NCI-H2081 treated with DMSO at 0.1 percent for 48 hours (cell line): ENCODE measurements at places on chromosomes 16 and 17.

DNA sequence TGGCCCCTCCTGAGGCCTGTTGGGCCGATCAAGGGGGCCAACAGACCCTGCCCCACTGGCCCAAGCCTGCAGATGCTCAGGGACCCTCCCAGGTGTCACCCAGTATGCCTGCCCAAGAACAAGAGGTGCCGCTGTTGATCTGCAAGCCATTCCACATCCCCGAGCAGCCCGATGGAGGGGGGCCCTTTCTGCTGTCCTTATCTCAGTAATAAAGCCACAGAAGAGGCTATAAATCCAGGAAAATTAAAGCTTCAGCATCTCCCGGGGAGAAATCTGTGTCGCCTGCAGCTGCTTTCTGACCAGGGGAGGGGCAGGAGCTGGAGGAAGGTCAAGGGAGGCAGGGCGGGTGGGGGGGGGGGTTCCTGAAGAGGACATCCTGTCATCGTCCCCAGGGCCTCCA lies 11.7 kb upstream of the CACNA1H start:
- no peak for DNase-seq

DNA sequence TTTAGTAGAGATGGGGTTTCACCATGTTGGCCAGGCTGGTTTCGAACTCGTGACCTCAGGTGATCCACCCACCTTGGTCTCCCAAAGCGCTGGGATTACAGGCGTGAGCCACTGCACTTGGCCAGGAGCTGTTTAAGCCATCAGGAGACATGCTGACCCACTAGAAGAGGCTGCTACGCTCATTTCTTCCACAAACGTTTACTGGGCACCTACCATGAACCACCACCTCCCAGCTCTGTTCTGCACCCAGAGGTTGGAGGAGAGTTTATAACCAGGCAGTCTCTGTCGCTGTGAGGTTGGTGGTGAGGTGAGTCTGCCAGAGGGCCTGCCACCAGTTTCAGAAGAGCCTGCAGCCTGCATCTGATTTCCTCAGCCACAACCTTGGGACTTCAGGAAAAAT lies 51.8 kb downstream of the SF3B3 start:
- DNase-seq, result no peak

DNA sequence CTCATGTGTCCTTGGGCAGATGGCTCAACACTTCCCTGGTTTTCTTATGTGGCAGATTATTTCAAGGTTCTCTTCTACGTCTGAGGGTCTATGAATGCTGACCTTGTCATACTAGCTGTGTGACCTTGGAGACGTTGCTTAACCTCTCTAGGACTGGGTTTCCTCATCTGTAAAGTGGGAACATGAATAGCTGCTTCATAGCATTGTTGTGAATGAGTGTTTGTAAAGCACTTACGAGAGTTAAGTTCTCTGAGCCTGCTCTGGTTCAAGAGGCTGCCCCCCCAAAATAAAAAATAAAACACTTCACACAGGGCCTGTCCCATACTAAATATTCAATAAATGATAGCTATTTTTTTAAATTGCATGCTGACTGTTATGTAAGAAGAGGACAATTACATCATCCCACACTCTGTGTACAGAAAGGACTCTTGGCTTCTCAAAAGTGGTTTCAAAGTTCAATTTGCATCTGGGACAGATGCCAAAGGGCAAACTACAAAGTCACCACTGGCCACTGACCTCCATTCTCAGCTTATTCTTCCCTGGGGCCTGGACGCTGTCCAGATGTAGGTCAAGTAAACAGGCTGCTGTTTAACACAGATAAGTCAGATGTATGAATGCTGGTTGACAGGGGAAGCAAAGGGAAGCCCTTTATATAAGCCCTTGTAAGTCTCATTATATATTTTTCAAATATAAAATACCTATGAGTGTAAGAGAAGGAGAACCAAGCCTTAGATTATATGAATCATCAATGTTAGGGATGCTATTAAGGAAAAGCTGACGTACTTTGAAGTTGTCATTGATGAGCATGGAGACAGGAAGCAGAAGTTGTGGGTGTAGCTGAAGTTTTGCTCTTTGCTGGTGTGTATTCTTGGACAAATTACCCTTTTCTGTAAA lies 15.4 kb upstream of the NDEL1 start:
- no peak for DNase-seq

GRCh38 chr17:14775731-14776492 lies 475.0 kb downstream of the HS3ST3B1 start:
- DNase-seq, result no peak

DNA sequence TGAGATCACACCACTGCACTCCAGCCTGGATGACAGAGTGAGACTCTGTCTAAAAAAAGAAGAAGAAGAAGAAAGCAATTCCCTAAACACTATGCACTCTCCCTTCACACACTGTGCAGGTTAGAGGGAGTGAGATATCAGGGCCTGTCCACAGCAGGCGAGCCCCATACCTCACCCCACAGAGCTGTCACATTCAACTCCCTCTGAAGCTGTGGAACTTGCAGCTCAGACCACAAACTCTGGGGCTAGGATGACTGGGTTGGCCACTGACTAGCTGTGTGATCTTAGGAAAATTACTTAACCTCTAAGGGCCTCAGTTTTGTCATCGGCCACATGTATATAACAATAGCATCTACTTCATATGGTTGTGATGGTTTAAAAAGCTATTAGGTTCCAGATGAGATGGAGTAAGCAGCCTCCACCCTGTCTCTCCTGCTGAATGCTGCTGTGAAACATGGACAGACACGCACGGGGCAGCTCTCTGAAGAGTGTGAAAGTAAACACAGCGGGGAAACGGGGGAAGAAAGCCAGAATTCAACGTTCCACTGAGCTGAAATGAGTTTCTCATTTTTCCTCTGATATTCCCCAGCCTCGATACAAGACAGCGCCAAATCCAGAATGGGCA lies 13.6 kb upstream of the PYY start:
- no peak for DNase-seq

- DNase-seq, result no peak
Observed at GRCh38 chr16:81140930-81141780, 45.0 kb upstream of the GCSH start.

DNA sequence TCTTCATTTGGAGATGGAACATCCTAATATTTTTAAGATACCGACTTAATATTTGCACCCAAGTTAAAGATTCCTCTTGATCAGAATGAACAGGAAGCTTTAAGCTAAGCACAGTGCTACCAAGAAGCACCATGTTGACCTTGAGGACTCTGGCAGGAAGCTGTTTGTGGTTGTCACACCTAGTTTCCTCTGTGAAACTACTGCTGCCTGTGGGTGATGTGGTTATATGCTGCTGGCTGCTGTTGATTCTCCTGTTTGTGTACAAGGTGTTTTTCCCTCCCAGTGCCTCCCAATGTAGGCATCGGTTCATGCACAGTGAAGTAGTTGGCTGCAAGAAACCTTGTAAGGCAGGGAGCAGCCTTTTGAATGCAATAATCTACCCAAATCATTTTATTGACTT lies 23.4 kb downstream of the RBL2 start:
- DNase-seq, result no peak

DNA sequence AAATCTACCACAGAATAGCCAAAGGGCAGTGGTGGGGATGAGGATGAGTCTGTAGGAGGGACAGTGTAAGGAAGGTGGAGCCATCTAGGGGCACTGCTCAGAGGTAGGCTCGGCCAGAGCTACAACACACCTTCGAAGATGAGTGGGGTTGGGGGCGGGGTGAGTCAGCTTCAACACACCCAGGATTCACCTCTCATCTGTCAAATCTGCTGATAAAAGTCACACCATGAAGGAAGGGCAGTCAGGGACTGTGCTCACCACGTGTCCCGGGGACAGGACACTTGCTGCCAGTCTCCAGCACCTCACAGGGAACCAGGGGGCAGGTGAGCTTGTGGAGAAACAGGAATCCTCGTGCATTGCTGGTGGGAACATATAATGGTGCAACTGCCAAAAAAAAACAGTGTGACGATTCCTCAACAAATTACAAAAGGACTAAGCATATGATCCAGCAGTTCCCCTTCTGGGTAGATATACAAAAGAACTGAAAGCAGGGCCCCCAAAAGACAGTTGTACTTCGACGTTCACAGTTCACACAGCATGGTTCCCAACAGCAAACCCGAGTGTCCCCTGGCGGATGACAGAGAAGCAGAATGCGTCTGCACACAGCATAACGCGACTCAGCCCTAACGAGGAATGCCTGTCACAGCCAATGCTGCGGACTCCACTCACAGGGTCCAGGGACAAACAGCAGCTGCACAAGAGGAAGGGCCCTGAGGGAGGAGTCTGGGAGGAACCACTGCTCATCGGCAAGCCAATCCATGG lies 133.1 kb downstream of the ANKRD11 start:
- DNase-seq, result no peak

GRCh38 chr16:7748522-7748921 lies 415.9 kb downstream of the RBFOX1 start:
- no peak for DNase-seq

GRCh38 chr16:57244767-57245471 lies at the start of gene ARL2BP:
ARL2BP (plus strand) TSS chr16:57245259; CDS start chr16:57245368, 109 bp downstream.
- DNase-seq, result peak; percentile 50

GRCh38 chr17:72472106-72472505 lies 351.3 kb downstream of the SOX9 start:
- no peak for DNase-seq

- no peak for DNase-seq
Observed at GRCh38 chr16:57534881-57535658, 1.3 kb downstream of the CCDC102A start.

GRCh38 chr17:1275962-1276736 lies 3.3 kb upstream of the TRARG1 start:
- no peak for DNase-seq

DNA sequence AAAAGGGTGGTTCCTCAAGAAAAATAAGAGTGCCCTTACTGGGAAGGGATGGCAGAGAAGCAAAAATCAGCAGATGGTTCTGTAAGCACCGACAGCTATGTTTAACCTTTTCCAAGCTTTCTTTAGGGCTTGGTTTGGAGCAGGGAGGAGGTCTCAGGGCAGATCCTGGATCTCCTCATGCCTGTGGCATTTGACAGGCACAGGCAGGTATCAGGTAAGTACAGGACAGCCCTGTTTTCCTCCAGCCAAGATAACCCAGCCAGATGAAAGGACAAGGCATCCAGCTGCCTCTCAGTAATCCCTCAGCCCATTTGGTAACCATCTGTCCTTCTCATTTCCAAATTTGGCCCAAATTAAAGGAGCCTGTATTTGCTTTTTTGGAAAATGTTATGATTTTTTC lies 141.5 kb downstream of the TOX3 start:
- no peak for DNase-seq

GRCh38 chr17:35170968-35171771 lies 23.0 kb downstream of the SLC35G3 start:
- DNase-seq, result no peak

GRCh38 chr17:75950855-75951554 lies 10.2 kb upstream of the FBF1 start:
- no peak for DNase-seq

- DNase-seq, result no peak
Observed at GRCh38 chr16:83792391-83792790, 15.4 kb upstream of the HSBP1 start.

DNA sequence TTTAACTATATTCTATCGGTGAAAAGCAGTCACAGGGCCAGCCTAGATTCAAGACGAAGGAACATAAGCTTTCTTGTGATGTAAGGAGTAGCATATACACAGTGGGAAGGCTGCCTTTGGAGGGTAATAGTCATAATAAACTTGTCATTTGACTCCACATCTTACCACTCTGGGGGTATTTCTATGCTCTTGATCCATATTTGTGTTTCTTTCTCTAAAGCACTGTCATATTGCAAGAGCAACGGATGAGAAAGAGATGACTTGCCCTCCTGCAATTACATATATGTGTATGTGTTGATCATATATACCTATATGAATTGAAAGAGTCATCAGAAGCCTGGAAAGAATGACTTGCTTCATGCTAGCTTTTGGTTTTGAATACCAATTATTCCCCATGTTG lies 225.4 kb upstream of the HS3ST3A1 start:
- DNase-seq, result no peak

DNA sequence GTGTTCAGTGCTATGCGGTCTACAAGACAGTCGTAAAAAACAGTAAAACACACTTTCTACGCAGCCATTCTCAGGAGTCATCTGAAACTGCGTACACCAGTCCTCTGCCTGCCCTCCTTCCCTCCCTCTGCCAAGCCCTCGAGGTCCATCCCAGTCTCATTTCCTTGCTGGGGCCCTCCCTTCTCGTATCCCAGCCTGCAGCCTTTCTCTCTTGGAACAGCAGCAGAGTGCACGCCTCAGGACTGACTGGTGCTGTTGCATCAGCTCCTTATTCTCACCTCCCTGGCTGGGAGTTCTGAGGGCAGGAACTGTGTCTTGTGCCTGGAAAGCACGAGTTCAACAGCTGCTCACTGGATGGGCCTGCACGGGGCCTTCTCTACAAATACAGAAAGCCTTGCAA lies 12.5 kb downstream of the FAHD1 start:
- DNase-seq, result no peak

- DNase-seq, result no peak
Observed at GRCh38 chr16:66519482-66520373, 30.2 kb downstream of the TK2 start.

DNA sequence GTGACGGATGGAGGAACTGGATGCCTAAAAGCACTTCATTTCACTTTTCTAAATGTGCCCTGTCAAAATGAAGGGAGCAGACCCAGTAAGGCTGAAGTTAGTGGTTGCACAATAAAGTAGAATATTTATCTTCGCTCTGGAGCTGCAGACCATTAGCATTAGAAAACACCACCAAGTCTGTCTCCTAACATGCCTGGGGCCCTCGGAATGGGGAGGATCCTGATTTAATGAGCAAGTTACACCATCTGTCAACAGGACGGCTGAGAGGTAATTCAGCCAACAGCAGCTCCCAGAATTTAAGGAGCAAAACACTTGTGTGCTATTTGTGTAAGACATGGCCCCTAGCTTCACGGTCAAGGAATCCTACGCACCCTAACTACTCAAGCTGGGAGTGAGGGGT lies 22.3 kb downstream of the CA10 start:
- DNase-seq, result no peak

DNA sequence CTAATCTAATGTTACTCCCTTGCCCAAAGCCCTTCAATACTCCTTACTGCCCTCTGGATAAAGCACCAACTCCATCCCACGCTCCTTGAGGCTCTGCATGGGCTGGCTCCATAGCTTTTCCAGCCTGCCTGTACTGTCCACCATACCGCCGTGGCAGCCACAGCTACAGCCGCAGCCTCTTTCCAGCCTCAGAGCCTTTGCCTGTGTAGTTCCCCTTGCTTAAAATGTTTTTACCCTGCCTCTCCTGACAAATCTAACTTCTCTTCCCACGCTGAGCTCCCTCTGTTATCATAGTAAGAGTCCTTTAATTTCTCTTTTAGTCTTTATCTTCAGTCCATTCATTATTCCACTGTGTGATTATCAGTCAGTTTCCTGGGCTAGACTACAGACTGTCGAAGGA lies 22.0 kb downstream of the TEX14 start:
- DNase-seq, result no peak

GRCh38 chr16:84266451-84266850 lies 26.6 kb upstream of the KCNG4 start:
- DNase-seq, result no peak

- DNase-seq, result no peak
Observed at GRCh38 chr17:45733781-45734180, 50.3 kb upstream of the CRHR1 start.

GRCh38 chr16:72561-73548 lies at the start of gene RHBDF1:
RHBDF1 (minus strand) TSS chr16:72631; CDS start chr16:65015, 7,616 bp downstream.
- no peak for DNase-seq
